Nucleus accumbens (tissue), 56 donors: ENCODE measurements at places on chromosomes 3 and 15.

GRCh38 chr3:17355591-17355990 is 386.8 kb downstream of the TBC1D5 start:
- DNase-seq, result no peak

DNA sequence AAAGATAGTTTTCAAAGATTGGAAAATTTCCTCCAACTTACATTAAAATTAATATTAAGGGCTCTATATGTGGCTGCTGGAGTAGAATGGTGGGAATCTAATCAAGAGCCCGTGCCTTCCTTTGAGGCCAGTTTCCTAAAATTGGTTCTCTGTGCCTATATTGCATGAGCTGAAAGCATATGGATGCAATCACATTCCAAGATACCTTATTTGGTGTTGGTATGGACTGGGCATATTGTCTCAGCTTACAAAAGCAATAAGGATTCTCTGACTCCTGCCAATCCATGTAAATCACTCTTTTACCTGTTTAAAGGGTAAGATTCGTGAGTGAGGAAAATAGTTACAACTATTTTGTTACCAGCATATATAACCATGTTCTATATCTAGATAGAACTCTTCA is 111.6 kb downstream of the GREM1 start:
- no peak for DNase-seq

DNA sequence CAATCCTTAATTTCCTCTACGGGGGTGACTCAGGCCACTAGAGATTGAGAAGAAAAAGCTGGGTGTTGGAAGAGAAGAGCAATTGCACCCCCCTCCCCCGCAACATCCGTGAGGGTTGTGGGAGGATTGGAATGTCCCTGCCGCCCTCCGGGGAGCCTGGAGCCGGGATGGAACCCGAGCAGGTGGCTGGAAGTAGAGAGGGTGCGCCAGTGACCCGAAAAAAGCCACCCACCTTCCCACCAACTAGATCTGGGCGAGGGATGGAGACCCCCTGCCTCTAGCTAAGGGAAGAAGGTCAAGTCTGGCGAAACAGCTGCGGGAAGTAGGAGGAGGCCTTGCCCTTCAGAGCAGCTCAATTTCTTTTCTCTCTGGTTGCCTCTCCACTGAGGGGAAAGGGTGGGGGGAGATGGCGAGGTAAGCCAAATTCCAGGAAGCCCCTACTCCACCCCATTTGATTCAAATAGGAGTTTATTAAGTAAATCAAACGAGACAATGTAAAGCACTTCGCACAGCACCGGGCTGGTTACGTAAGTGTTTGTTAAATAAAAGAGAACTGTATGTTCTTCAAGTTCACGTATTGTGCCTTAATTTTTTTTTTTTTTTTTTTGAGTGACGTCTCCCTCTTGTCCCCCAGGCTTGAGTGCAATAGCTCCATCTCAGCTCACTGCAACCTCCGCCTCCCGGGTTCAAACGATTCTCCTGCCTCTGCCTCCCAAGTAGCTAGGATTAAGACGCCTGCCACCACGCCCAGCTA is 1.1 kb upstream of the WWTR1 start:
- DNase-seq, result no peak

DNA sequence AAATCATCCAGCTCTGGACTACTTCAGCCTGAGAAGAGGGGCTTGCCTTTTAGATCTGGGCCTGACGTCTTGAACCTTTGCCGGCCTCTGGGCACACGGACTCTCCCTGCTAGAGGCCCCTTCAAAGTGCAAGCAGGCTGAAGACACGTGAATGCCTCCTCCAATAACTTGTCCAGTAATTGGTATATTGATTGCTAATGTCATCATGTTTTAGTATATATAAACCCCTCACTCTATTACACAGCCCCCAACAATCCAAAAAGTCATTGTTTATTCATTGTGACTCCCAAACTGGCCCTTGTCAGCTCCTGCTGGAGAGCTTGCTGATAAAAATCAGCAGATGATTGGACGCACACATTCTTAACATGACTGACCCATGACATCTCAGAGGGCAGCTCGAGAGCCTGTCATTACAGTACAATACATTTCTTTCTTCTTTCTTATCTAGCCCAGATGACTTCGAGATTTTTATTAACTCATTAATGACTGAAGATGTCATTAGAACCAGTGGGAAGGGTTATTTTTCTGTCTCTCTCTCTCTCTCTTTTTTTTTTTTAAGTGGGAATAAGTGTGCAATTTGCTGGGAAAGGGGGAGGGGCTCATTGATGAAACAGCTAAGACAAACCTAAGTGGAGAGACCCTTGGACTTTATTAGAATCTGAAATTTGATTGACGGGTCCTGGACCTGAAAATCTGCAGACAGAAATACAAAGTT is 65.5 kb upstream of the NR2F2 start:
- DNase-seq, result no peak

- DNase-seq, result no peak
These were observed 36.6 kb upstream of the MGLL start for GRCh38 chr3:127858937-127859336.

DNA sequence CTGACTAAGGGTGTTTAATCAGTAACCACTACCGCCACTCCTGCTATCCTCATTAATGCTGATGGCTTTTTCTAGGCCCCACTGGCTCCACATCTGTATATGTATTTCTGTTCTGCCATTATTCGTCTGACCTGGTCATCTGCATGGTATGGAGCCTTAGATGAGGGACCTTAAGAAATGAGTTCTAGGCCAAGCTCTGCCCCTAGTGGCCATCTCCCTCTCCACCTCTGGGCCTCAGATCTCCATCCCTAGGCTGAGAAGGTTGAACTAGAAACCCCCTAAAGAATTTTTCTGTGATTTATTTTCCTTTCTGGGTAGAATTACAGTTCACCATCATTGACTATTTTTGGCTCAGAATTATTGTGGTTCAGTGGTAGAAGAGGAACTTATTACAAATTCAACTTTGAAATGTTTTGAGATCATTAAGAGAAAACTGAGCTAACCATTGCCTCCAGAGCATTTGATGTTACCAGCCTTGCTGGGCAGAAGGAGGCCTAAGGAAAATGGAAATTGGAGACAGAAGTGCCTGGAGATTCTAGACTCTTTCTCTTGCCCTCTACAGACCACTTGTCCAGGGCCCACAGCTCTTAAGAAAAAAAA is 325.2 kb upstream of the NR2E3 start:
- DNase-seq, result no peak
